ENCODE measurements at places on chromosomes 7 and 10.
A peak's percentile ranks its signal among the peaks of the same experiment; 100 is the strongest.

- no peak for DNase-seq
Measured at GRCh38 chr10:116743266-116744064, 1.1 kb upstream of the HSPA12A start.

- no peak for DNase-seq
Measured at GRCh38 chr7:64320547-64321513, 7.1 kb downstream of the ZNF736 start.

GRCh38 chr7:141133646-141134045, 59.8 kb downstream of the TMEM178B start:
- DNase-seq = no peak

DNA sequence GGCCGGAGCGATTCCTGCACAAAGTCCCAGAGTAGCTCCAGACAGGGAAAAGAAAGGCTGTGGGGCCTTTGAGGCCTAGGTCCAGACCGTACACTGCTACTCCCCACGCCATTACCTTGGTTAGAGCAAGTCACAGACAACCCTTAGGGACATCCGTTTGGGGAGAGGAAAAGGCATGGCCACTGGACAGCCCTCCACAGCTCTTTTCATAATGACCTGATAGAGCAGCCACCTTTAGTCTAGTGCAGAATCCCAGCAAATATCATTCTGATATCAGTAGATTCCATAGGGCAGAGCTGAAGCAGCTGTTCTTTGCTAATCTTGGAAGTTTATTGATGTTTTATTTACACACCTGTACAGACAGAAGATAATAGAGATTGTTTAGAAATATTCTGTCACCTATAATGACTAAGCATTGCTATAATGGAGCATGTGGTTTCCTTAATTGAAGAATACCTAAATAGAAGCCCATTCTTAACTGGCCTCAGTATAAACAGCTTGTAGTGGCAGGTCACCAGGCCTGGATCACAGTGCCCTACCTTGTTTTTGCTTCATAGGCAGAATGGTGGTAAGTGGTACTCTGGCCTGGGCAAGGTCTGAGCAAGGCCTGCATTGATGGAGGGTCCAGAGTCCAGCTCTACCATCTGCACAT, 27.9 kb downstream of the OGDH start:
- DNase-seq = no peak

- DNase-seq = no peak
Measured at GRCh38 chr10:2883238-2883637, 184.1 kb upstream of the PFKP start.

DNA sequence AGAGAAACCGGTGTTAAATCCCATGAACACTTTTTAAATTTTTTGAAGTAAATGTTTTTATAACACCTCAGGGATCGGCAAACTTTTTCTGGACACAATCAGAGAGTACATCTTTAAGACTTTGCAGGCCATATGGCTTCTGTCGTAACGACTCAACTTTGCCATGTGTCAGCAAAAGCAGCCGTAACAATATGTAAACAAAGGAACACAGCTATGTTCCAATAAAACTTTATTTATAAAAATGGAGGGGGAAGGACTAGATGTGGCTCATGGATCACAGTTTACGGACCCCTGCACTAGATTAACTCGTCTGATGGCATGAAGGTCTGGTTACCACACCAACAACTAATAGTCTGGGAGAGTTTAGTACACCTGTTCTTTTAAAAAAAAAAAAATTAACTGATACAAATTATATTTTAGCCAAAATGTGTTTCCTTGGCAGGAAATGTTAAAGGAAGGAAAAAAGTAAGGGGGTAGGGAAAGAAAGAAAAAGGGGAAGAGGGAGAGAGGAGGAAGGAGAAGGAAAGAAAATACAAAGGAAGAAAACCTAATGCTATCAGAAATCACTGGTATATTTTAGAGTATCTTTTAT, 50.2 kb downstream of the ABI1 start:
- DNase-seq = no peak

GRCh38 chr10:3846736-3847135, 61.7 kb upstream of the KLF6 start:
- no peak for DNase-seq

DNA sequence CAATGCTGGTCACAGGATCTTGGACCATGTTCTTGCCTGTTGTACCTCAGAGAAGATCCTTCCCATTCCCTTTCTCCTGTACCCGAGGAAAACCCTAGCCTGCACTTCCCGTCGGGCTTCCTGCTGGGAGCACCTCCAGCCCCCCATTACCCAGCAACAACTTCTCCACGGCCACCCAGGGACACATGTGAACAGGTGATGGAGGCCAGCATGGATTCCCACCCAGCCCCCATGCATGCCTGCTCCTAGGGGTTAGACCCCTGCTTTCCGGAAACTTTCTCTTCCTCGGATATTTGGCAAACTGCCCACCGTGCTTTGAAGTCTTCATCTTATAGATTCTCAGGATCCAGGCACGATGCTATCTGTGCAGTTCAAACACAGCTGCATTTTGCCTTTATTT, 67.3 kb downstream of the CALML3 start:
- no peak for DNase-seq

GRCh38 chr10:87723500-87723899, 63.8 kb downstream of the PAPSS2 start:
- no peak for DNase-seq

DNA sequence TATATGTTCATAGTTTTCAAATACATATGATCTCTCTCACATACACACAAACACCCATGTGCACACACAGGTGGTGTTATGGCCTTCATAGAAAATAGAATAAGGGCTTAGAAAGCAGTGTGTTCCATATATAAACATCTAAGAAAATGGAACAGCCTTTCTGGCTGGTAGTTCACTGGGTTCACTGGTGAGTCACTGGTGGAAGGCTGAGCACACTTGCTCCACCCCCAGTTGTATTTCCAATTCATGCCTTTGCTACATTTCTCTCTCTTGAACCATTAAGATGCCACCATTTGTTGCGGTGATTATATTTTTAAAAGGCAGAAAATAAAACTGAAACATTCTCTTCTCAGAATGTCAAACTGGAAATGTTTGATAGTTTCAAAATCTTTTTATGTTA, 252.1 kb downstream of the GLI3 start:
- DNase-seq = no peak

- DNase-seq = peak; percentile 36
Measured at GRCh38 chr10:108303149-108303548, 1138.6 kb upstream of the SORCS1 start.

- DNase-seq = no peak
Measured at GRCh38 chr10:117562896-117563737, 20.6 kb downstream of the EMX2 start.

DNA sequence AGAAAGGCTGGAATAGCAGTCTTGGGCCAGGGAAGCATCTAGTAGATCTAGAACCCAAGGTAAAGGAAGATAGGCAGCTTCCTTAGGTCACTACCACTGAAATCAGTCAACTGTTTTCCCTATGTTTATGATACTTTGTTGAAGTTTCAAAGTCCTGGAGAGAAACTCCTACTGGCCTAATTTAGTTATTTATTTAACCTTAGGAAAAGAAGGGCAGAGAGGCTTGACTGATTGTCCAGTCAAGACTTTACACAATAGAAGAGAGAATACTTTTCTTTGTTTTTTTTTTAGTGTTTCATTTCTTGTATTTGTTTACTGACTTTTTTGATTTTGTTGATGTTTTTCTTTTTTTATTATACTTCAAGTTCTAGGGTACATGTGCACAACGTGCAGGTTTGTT, 138.9 kb upstream of the PHYHIPL start:
- DNase-seq = no peak

- peak; percentile 30 for DNase-seq
Measured at GRCh38 chr10:112565434-112566053, 118.5 kb downstream of the VTI1A start.

- DNase-seq = no peak
Measured at GRCh38 chr7:43698460-43699255, 30.7 kb downstream of the COA1 start.

GRCh38 chr10:96747734-96748550, 27.6 kb upstream of the PIK3AP1 start:
- peak; percentile 90 for DNase-seq

- DNase-seq = no peak
Measured at GRCh38 chr10:51918440-51918839, 219.0 kb upstream of the CSTF2T start.

- DNase-seq = no peak
Measured at GRCh38 chr7:40470091-40470592, 335.3 kb downstream of the SUGCT start.

- no peak for DNase-seq
Measured at GRCh38 chr10:29737074-29737593, 102.4 kb upstream of the SVIL start.

DNA sequence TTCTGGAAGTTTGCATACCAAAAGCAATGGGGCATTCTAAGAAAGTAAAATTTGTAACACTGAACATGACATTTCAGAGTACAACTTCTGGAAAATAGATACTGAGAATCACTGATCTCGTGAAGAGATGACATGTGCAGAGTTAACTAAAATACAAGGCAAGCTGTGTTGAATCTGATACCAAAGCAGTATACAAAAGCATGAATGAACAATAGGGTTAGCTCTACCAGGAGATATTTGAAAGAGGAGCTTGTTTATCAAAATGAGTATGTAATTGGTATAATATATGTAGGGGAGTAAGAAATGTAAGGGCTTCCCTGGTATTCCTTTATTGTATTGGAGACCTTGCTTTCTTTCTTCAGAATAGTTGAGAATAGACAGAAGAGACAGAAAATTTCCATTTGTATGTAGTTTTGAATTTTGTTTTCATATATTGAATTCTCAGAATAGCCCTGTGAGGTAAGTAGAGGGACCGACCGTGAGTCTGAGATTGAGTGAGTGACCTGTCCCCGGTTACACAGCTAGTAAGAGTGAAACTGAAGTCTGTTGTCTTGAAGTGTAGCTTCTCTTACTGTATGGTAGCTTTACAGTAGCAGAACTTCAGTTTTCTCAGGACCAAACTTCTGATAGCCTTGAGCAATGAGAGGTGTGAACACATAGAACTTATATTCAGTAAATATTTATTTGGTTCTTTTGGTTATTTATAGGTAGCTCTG, 5.0 kb downstream of the HBP1 start:
- peak; percentile 66 for DNase-seq

- DNase-seq = no peak
Measured at GRCh38 chr7:152528612-152529011, 92.8 kb upstream of the KMT2C start.

DNA sequence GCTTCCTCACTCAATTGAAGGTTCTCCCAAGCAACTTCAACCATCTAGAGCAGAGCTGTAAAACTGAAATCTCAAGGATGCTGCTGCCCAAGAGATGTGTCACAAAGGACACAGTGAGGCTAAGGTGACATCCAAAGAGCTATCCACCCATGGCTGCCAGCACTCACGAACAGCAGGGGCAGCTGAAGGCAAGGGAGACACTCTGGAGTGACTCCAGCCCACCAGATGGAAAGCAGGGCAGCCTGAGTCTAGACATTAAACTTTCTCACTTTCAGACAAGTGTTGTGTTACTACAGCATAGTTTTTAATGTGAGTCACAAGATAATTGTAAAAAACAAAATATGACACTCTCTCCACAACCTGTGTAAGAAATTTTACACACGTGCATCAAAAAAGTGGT, 113.5 kb downstream of the LARP4B start:
- no peak for DNase-seq

DNA sequence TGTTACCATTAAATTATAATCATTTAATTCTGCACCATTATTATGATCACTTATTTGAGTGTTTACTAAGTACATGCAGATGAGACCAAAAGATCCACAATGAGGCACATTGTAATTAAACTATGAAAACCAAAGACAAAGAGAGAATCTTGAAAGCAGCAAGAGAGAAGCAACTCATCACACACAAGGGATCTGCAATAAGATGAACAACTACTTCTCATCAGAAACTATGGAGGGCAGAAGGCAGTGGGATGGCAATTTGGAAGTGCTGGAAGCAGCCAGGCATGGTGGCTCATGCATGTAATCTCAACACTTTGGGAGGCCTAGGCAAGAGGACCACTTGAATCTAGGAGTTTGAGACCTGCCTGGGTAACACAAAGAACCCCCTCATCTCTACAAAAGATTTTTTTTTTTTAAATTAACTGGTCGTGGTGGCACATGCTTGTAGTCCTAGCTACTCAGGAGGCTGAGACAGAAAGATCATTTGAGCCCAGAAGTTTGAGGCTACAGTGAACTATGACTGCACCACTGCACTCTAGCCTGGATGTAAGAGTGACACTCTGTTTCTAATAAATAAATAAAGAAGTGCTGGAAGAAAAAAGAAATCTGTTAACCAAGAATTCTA, 47.7 kb downstream of the CDK6 start:
- DNase-seq = no peak

DNA sequence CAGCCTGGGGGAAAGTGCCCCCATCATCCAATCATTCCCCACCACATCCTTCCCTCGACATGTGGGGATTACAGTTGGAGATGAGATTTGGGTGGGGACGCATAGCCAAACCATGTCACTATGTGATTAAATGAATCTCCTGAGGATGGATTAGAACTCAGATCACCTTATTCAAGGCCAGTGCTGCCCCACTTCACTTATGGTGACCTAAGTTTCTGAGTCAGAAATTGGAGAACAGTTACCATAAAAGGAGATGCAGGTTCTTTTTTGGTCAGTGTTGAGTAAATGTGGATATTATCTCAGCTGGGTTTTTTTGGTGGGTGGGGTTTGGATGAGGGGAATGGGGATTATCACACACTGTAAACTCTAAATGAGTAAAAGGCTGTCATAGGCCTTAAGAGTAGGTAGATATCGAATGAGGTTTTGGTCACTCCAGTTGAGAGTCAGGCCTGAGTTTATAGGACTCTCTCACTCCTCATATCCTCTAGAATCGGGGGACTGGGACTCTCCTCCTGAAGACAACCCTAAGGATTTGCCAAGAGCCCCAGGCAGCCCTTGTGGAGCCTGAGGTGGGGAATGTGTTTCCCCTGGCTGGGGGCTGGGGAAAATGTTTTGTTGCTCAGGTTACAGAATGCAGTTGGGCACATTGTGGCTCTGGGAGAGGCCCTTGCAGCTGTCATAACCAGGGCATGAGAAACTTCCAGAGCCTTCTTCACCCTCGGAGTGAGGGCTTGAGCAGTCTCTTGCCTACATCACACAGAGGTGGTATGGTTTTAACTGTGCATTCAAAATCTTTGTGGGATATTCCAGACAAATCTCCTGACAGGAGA, 213.0 kb downstream of the BAMBI start:
- DNase-seq = no peak

DNA sequence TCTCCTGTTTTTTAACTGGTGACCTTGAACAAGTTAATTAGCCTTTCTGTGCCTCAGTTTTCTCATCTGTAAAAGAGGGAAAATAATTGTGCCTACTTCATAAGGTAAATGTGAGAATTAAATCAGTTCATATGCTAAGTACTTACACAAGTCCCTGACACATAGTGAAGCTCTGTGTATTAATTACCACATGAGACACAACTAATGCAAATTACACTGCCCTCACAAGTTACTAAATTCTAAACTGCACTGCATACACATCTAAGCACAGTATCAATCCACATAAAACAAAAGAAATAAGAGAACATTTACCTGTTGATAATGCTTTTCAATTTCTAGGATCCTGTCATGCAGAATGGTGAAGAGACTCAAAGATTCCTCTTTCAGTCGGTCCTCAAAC, 22.5 kb downstream of the C10orf67 start:
- DNase-seq = no peak

GRCh38 chr7:4006687-4007086, 675.4 kb upstream of the FOXK1 start:
- DNase-seq = no peak

GRCh38 chr10:104376784-104377300, 23.2 kb downstream of the CFAP58 start:
- no peak for DNase-seq
